ENCODE measurements at places on chromosomes 2 and 18.

- DNase-seq: no peak
Measured at GRCh38 chr2:68946117-68946516, 6.6 kb downstream of the GKN2 start.

GRCh38 chr18:8620845-8621244 is 11.6 kb downstream of the RAB12 start:
- DNase-seq: no peak

- no peak for DNase-seq
Measured at GRCh38 chr18:13810950-13811485, 12.9 kb upstream of the MC5R start.

GRCh38 chr2:215579809-215580208 is 143.9 kb upstream of the FN1 start:
- no peak for DNase-seq

GRCh38 chr2:30400151-30400954 is 46.7 kb upstream of the LCLAT1 start:
- DNase-seq: no peak
